ENCODE measurements at places on chromosomes 2 and 18.
A peak's percentile ranks its signal among the peaks of the same experiment; 100 is the strongest.

DNA sequence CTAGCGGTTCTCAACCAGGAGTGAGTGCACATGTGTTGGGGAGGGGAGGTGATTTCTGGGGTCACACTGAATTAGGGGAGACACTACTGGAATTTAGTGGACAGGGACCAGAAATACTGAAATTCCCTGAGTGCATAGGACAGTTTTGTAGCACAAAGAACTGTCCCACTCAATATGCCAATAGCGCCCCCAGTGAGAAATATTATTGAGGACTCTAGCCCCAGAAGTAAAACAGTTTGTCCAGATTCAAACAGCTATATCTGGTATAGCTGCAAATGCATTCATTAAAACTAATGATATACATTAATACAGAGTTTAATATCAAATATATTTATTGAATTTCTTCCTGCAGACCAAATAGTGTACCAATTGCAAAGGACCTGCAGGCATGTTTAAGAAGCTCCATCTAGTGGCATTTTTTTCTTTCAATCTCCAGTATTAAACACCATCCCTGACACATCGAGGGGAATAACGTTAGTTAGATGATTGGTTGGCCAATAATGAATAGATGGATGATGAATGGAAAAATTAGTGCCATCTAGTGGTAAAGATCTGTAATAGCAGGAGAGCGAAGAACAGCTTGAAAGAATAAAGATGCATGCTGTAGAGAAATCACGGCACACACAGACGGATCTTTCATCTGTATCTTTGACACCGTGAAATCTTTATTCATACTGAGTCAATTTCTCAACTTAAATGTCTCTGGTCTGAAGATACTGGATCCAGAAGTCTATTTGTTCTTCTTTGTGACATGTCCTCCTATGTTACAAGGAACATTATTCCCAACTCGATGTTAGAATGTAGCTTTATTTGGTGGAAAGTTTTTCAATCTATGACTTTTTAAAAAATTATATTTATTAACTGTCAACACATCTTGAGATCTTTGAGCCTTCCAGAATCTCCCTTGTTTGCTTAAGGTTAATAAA lies 62.5 kb downstream of the DHRS9 start:
- no peak for DNase-seq

DNA sequence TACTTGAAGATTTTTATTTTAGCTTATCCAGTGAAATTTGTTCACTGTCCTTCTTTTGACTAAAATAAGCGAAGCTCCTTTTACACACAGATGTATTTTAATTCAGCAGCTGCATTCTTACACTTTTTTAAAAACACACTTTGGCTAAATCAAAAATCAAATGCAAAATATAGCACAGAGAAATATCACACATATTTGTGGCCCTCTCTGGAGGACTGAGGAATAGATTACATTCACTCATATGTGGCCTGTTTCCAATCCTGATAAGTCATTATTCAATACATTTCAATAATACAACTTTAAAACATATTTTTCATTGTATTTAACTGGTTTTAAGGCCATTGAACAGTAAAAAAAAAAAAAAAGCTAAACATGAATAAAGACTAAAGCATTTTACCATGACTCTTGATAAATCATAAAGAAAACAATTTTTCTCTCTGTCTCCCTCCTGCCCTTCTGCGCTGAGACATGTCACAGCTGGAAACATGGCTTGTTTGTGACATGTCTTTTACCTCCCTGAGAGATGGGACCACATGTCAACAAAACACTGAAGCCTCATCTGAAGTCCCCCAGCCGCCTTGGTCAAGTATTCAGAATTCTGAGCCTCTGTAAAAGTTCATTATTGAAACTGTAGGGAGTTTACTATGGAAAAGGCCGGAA lies 221.0 kb downstream of the ZNF407 start:
- no peak for DNase-seq

- no peak for DNase-seq
Observed at GRCh38 chr2:17747684-17748452, 5.7 kb downstream of the SMC6 start.

- no peak for DNase-seq
Observed at GRCh38 chr2:206435742-206436141, 7.6 kb upstream of the ADAM23 start.

DNA sequence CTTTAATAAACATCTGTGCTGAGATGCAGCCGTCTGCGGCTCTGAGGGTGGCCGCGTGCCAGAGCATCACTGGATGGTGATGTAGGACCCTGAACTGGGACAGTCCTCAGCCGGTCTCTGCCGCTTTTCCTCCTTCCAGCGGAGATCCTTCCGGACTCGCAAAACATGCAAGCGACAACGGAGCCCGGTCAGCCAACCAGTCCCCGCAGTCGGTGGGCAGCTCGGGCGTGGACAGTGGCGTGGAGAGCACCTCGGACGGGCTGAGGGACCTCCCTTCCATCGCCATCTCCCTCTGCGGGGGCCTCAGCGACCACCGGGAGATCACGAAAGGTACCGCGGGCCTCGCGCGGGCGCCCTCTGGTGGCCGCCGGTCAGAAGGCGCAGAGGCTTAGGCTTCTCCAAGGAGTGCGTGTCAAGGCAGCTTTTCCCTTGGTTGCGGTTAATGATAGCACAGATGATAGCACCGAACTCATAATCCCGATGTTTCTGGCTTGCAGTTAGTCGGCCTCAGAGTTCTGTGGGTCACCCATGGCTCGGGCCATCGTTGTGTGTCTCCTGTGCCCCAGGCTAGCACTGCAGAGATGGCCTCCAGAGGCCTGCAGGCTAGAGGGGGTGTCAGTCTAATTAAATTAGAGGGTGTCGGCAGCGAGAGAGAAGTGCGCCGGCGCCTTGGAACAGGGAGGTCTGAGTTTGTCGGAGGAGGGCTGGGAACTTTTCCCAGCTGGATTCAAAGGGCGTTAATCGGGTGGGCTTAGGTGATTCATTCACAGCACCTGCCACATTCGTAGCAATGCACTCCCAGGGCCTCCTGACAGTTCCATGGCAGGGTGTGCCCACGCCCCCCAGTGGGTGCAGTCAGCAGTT lies 38.5 kb downstream of the LPIN1 start:
- DNase-seq: peak; percentile 83

DNA sequence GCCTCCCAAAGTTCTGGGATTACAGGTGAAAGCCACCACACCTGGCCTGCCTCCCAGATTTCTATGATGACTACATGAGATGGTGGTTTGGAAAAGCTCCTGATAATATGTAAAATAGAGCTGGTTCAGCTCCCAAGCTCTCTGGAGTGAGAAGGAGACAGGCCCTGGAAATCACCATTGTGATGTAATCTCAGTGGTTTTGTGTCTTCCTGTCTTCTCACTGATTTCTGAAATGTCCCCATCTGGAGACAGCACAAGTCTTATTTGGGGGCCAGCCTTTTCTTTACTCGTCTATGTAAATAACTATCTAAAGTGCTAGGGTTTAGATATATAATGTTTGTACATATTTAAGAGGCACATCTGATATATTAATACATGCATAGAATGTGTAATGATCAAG lies 64.0 kb downstream of the CCNT2 start:
- no peak for DNase-seq

- peak; percentile 32 for DNase-seq
Observed at GRCh38 chr2:45607701-45608100, 3.4 kb downstream of the SRBD1 start.

DNA sequence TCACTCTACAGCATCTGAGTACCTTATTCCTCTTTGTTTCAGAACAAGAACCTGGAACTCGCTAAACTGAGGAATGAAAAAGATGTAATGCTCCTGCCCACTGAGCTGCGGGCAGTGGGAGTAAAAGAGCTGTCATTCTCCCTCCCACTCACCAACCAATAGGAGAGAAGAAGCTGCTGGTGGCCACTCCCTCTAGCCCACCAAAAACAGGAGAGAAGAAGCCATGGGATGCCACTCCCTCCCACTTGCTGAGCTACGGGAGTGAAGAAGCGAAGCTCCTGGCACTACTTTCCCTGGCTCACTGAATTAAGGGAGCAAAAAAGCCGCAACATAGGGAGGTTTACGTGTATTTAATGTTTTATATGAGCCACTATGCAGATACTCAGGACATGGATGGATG lies 53.7 kb downstream of the RIT2 start:
- no peak for DNase-seq

GRCh38 chr2:165470361-165470760 lies 863 bp downstream of the CSRNP3 start:
- no peak for DNase-seq

DNA sequence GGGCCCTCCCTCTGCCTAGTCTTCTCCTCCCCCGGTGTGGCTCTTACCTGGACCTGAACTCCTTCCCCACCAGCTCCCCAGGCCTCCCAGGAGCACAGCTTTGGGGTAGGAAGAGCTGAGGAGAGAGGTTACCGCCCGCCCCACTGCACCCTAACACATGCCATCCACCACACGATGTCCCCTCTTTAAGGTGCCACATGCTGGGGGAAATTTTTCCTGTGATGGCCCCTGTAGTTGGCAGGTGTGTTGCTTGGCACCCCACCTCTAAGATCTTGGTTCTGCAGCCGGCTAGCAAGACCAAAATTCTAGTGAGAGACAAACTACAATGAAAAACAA lies 6.9 kb upstream of the TEX261 start:
- no peak for DNase-seq

DNA sequence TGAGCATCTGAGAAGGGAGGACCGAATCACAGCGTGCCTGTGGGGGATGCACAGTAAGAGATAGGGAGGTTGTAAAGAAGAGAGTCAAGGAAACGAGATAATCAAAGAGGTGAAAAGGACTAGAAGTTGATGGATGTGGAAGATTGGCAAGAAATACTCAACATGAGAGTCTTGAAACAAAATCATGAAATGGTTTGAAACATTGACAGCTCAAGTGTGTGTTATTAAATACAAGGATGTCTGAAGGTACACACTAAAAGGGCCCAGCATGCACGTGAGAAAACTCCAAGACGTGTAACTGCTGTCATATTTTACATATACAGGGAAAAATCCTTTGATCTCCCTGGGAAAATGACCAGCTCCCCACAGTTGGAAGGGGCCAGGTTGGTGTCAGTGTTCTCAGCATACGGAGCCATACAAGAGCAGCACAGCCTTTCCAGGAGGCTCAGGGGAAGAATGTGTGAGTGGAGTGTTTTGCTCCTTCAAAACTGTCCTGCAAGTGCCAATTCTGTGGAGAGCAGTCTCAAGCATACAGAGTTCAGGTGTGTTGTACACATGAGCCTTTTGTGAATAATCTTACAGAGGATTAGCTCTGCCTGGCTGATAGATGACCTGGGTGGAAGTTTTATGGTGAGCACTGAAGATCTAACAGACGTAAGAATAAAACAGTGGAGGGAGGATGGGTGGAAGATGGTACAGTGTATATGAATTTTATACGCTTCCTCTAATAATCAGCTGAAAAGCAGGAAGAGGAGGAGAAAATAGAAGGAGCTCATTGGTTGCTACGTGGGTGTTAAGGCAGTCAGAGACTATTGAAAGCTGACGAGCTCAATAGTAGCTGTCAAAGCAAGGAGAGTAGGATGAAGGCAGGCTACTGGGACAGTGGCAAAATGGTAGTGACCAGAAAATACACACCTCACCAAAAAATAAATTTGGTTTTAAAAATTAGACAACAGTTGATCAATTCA lies 126.8 kb downstream of the ATP9B start:
- DNase-seq: no peak

- peak; percentile 86 for DNase-seq
Observed at GRCh38 chr2:191247381-191248057, 2.3 kb downstream of the MYO1B start.

DNA sequence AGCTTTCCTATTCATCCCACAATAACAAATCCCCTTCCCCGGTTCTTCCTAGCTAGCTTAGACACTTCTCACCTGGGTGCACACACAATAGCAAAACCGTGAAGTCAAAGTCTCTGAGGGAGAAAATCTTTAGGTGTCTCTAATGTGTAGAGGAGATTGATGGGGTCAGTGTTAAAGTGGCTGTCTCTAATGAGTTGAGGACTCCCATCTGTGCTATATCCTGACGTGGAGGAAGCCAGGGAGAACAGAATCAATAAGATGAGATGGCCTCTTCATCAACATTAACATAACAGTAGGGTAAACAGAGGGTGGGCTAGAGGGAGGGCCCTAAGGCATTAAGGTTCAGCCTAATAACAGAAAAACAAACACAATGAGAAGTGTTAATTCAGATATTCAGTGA lies 120.4 kb downstream of the SLC5A7 start:
- DNase-seq: peak; percentile 58

DNA sequence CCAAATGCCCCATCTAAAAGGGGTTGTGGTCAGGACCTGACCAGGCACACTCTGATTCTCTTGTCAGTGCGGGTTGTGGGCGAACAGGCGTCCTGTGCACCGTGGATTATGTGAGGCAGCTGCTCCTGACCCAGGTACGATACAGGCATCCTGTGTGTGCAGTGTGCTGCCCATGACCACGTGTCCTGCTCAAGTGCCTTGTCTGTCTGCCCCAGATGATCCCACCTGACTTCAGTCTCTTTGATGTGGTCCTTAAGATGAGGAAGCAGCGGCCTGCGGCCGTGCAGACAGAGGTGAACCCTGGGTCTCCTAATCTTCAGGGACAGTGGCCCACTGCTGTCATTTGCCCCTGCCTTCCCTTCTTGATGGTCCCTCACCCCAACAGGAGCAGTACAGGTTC lies 14.6 kb downstream of the PTPN18 start:
- no peak for DNase-seq

DNA sequence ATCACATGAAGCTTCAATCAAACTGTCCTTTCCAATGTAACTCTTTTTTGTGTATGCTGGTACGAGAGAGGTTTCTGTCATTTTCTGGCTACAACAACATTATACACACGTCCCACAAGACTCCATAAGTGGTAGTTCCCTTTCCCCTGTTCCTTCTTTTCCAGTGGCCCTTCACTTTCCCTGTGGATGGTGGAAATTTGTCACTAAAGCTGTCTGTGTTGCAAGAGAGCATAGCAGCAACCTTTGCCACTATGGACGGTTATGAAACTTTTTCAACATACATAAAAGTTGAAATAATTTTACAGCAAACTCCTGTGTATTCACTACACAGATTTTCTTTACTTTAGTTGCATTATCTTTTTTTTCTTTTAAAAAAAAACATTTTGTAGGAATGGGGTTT lies 18.7 kb downstream of the DBI start:
- no peak for DNase-seq

DNA sequence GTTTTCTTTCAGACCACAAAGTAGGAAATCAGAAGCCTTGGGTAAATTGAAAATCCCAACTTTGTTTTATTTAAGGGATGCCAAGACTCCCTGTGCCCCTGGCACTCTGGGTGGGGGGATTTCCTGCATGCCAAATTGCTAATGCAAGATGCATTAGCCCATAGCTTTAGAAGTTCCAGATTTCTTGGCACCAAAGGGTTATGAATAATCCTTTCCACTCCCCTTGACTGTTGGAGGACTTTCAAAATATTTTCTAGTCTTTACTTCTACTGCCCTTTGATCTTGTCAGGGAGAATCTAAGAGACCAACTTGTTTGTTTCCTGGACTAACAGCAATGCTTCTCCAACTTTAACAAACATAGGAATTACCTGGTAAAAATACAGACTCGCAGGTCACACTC lies 81.8 kb upstream of the TGIF1 start:
- no peak for DNase-seq

Measured in ELF-1 (cell line).